ENCODE measurements at places on chromosomes 16 and 17. TPM values are rescaled to one million over a fixed set of nuclear protein-coding genes. Genes with fewer than 3 reads are reported as not detected.

FOXF1 gene
- total RNA-seq, result not detected

CACNG5 gene
- total RNA-seq, result 1.8 TPM

GRCh38 chr16:3149630-3150345 lies 15.0 kb downstream of the ZNF213 start:
- H3K27me3 ChIP-seq, result peaks cover 19% of the 10 kb centered on the region
- peak overlapping the region; percentile 90 for H3K4me3 ChIP-seq
- peak; percentile 91 for DNase-seq
- no peak overlapping the region for H3K27ac ChIP-seq

DNA sequence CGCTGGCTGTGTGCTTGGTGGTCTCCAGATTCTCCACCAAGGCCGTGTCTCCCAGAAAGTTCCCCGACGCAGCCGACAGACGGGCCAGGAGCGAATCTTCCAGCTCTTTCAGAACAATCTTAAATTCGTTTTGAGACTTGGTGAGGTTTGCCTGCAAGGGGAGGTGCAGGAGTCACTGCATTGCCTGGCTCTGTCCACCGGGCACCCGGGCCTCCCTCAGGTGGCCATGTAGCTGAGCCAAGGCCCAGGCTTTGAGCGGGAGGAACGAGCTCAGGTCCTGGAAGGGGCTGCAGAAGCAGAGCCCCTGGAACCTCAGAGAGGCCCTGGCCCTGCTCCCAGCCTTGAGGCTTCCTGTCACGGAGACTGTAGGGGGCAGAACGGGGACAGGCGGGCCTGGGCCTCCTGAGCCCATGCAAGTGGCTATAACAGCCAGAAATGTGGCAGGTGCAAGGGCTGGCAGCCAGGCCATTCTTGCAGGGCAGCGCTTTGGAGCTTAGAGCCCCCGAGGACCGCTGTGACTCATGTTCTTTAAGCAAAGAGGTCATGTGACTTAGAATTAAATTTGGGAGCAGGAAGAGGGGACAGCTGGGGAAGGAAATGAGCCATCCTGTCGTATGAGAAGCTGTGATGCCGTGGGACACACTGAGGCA lies 72.4 kb downstream of the PGS1 start:
- no peaks in the 10 kb centered on the region for H3K36me3 ChIP-seq
- no peaks in the 10 kb centered on the region for H3K27me3 ChIP-seq
- no peak overlapping the region for H3K27ac ChIP-seq

DNA sequence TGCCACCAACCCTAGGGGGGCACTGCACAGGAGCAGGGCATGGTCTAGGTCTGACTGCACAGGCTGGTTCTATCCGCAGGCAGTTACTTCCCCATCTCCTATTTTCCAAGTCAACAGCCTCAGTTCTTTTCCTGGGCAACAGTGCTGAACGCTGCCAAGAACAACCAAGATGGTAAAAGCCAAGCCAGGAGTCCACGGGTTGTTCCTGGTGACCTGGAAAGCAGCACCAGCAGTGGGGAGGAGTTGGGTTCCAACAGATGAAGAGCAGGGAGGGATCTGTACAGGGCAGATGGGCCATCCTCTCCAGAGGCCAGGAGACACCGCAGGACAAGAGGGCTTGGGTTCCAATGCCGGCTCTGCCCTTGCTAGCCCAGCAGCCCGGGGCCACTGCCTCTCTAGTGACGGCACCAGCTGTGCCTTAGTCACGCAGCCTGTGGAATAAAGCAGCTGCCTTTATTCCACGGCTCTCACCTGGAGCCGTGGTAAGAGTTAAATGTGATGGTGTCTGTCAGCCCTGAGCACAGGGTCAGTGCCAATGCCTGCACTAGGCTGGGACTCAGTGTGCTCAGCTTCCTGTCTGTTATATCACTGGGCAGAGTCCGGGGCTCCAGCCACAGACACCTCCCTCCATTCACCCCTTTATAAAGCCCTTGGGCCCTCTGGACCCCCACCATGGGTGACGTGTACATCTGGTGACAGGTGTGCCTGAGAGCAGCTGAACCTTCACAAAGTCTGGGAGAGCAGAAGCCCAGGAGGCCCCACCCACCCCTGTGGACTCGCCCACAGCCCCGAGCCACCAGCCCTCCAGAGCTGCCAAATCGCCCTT lies 44.9 kb downstream of the MARF1 start:
- no peak overlapping the region for H3K27ac ChIP-seq
- no peak overlapping the region for H3K4me3 ChIP-seq
- no peak for DNase-seq
- H3K36me3 ChIP-seq, result peaks cover 89% of the 10 kb centered on the region
- H3K27me3 ChIP-seq, result no peaks in the 10 kb centered on the region

Data from endodermal cell (in vitro differentiated cells).